Activated T-cell treated with anti-CD3 and anti-CD28 coated beads, Interleukin-2, amount 50 U/mL, for 1 hour (primary cell): ENCODE measurements at places on chromosomes 7 and 10.
A peak's percentile ranks its signal among the peaks of the same experiment; 100 is the strongest.

GRCh38 chr7:151080067-151080521, 515 bp downstream of the FASTK start:
- no peak for DNase-seq

GRCh38 chr10:33120700-33121099, 162.7 kb upstream of the ITGB1 start:
- no peak for DNase-seq

GRCh38 chr10:77357611-77358310, 279.8 kb downstream of the KCNMA1 start:
- no peak for DNase-seq

- DNase-seq, result no peak
Observed at GRCh38 chr7:116382375-116382774, 117.2 kb upstream of the CAV2 start.

GRCh38 chr10:58691528-58691927, 178.9 kb downstream of the BICC1 start:
- DNase-seq, result no peak

- no peak for DNase-seq
Observed at GRCh38 chr10:5594271-5595049, 69.7 kb downstream of the CALML3 start.

GRCh38 chr7:136677471-136678365, 190.7 kb upstream of the CHRM2 start:
- DNase-seq, result no peak

GRCh38 chr7:50317697-50318669, 13.5 kb downstream of the IKZF1 start:
- DNase-seq, result peak; percentile 60

GRCh38 chr10:20502903-20503585, 394.1 kb downstream of the NEBL start:
- no peak for DNase-seq

- DNase-seq, result peak; percentile 24
Observed at GRCh38 chr7:5424749-5425506, 1.3 kb upstream of the TNRC18 start.

- no peak for DNase-seq
Observed at GRCh38 chr7:137933270-137934017, 68.4 kb downstream of the CREB3L2 start.

DNA sequence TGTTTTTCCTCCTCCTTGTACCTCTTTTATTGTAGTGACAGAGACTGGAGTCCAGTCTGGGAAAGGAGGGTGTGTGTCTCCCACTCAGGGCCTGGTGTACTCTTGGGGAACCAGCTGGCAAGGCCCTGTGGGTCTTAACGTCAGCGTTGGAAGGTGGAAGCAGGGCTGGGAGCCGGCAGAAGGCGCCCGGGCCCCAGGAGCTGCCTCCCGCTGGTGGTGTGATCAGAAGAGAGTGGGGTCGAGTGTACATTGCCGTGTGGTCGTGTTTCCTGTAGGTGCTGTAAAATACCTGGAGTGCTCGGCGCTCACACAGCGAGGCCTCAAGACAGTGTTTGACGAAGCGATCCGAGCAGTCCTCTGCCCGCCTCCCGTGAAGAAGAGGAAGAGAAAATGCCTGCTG, 45.7 kb downstream of the DAGLB start:
- DNase-seq, result no peak

DNA sequence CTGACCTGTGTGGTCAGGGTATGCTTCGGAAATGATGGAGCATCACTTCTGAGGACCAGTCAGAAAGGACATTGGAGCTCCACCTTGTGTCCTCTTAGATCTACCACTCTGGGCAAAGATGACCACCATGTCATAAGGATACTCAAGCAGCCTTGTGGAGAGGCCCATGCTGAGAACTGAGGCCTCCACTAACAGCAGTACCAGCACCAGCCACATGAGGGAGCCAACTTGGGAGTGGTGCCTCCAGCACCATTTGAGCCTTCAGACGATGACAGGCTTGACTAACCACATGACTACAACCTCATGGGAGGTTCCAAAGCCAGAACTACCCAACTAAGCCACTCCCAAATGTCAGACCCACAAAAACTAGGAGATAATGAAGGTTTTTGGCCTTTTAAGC, 116.0 kb downstream of the NPTX2 start:
- peak; percentile 21 for DNase-seq

DNA sequence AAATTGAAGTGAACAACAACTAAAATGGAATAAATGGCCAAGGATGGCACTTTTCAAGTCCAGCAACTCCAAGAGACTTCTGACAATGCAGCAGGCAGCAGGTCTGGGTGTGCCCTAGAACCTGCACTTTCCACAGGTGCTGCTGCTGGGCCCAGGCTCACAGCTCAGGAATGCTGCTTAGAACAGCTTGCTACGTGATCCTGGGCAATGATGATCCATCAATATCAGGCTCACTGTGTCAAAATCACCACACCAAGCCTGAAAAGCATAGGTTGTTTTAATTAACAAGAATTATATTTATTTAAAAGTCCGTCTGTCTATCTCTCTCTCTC, 148.4 kb downstream of the TNS3 start:
- no peak for DNase-seq

- no peak for DNase-seq
Observed at GRCh38 chr7:112414855-112415490, 35.3 kb upstream of the IFRD1 start.

DNA sequence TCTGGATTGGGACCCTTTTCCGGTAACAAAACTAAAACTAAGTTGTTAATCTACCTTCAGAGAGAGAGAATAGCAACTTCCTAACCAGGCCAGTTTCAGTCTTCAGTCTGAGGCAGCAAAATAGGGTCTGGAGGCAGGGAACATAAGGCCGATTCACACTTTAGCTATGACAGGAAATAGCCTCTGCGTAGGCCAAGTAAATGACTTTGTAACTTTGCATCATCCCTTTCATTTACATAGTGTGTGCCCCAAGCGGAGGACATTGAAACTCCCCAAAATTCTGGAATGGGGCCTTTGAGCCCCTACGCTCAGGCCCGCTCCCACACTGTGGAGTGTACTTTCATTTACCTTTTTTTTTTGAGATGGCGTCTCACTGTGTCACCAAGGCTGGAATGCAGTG, 1.7 kb upstream of the UPP1 start:
- no peak for DNase-seq

DNA sequence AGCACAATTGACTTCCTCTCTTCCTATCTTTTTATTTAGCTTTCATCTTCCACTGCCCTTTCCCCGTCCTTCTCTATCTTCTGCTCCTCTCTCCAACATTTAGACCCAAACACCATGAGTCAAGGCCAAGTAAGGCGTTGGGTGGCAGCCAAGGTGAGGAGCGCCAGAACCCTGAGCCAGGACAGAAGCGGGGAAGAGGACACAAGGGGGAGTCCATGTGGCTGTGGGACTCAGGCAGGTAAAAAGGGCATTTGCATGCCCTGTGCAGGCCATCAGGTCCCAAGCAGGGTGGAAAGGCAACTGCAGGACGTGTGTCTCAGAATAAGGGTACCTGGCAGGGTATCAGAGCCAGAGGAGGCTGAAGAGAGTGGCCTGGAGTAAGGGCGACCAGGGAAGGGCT, 192.4 kb upstream of the PFKP start:
- DNase-seq, result no peak

- no peak for DNase-seq
Observed at GRCh38 chr10:107631876-107632275, 467.4 kb upstream of the SORCS1 start.

GRCh38 chr7:137462074-137462715, 118.7 kb upstream of the PTN start:
- DNase-seq, result no peak

GRCh38 chr10:97849687-97850402, at the start of gene GOLGA7B:
Gene GOLGA7B (plus strand): TSS chr10:97849843. CDS start chr10:97850304, 461 bp downstream.
- DNase-seq, result peak; percentile 74

GRCh38 chr7:85457911-85458310, 271.1 kb upstream of the SEMA3D start:
- DNase-seq, result no peak

DNA sequence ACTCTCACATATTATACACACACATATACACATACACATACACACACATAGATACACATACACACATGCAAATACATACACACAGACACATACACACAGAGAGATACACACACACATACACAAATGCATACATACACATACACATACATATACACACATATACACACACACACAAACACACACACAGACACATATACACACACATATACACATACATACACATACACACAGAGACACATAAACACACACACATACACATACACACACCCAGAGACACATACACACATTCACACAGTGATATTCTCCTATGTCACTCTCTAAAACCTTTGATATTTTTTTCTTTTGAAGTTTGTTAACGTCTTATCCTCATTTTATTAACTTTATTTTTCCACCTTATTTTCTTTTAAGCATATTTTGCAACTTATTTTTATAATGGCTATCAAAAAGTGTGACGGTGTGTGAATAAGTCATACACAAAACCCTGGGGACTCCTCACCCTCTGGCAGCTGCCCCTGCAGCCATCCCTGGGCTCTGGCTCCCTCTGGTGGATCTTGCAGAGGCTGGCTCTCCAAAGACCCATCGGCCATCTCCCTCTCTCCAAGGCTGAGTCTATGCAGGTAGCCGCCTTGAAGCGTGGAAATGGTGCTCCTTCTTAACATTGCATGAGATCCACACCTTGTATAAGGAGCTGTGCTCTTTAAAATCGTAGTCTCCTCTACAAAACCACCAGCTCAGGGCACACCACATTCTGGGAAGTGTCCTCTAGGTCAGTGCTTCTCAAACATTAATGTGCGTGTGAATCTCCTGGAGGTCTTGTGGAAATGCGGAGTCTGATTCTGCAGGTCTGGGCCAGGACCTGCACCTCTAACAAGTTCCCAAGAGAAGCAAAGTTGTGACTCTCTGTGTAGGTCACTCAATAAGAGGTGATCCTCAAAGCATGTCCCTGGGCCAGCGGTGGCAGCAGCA, 4.1 kb upstream of the C10orf120 start:
- DNase-seq, result peak; percentile 45

GRCh38 chr7:114508086-114508485, 93.5 kb downstream of the FOXP2 start:
- no peak for DNase-seq

DNA sequence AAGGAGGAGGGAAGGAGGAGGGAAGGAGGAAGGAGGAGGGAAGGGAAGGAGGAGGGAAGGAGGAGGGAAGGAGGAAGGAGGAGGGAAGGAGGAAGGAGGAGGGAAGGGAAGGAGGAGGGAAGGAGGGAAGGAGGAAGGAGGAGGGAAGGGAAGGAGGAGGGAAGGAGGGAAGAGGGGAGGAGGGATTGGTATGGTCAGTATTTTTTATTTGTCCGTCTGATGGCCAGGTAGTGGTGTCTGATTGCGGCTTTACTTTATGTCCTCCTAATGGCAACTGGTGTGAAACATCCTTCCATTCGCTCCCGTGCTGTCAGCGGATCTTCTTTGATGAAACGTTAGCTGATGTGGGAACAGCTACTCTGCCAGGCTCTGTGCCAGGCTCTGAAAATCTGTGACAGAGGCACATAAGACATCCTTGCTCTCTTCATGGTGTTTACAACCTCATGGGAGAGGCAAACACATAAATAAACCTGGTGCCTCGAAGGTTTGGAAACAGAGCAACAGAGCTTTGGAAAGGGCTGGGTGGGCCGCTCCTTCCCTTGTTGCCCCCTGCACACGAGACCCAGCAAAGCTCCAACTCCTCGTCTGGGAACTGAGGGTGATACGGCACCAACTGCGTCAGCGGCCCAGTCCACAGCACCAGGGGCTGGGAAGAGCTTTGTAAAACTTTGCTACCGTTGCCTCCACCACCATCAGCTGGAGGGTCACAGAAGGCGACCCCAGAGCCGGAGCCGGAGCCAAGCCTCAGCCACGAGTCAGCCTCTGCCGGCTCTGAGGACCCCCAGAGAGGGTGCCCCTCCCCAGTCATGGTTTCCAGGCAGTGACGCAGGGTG, 40.3 kb downstream of the PDGFA start:
- no peak for DNase-seq

- no peak for DNase-seq
Observed at GRCh38 chr7:141646826-141647480, 55.0 kb downstream of the DENND11 start.

GRCh38 chr7:127903892-127904669, 127.2 kb downstream of the LRRC4 start:
- no peak for DNase-seq

GRCh38 chr7:33750177-33750576, 155.2 kb upstream of the BMPER start:
- no peak for DNase-seq

DNA sequence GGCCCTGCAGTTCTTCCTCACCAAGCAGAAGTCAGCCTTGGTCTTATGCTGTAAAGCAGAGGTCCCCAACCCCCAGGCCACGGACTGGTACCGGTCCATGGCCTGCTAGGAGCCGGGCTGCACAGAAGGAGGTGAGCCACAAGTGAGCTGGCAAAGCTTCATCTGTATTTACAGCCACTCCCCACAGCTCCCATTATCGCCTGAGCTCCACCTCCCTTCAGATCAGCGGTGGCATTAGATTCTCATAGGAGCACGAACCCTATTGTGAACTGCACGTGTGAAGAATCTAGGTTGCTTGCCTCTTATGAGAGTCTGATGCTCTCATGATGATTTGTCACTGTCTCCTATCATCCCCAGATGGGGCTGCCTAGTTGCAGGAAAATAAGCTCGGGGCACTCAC, 87.6 kb upstream of the NEBL start:
- no peak for DNase-seq

GRCh38 chr10:43055991-43056567, 20.8 kb upstream of the RET start:
- no peak for DNase-seq

GRCh38 chr10:72258617-72259016, 15.1 kb upstream of the DDIT4 start:
- DNase-seq, result no peak

GRCh38 chr10:22823109-22823508, 104.7 kb upstream of the ARMC3 start:
- no peak for DNase-seq

DNA sequence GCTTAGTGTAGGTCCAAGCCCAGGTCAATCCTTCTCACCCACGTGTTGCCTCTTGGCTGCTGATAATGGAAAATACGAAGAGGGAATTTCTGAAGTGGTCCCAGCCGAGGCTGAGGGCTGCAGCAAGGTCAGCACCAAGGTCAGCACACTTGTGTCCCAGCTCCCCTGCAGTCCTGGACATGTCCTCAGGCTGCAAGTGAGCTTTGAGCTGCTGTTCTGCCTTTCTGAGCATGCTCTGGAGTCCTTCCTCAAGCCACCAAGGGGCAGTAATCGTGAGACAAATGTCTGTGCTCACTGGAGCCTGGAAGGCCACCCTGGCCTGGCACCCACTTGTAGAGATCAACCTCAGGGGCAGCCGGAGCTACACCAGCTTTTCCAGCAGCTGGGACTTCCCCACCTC, 28.3 kb downstream of the DRGX start:
- DNase-seq, result no peak

DNA sequence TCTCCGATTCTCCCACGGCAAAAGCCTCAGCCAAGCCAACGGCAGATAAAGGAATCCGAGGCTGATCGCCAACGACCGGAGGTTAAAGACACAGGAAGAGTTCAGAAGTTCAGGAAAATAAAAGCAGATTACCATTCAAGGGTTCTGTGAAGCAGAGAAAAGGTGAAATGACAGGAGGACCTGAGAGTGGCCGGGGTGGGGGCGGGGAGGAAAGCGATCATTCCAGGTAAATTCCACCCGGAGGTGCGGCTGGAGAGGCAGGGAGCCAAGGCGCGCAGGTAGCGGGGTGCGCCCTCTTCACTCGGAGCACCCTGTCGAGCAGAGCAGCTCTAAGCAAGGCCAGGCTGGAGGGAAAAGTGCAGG, 35.3 kb upstream of the SEPHS1 start:
- no peak for DNase-seq
